ENCODE measurements at places on chromosomes 4 and X.

DNA sequence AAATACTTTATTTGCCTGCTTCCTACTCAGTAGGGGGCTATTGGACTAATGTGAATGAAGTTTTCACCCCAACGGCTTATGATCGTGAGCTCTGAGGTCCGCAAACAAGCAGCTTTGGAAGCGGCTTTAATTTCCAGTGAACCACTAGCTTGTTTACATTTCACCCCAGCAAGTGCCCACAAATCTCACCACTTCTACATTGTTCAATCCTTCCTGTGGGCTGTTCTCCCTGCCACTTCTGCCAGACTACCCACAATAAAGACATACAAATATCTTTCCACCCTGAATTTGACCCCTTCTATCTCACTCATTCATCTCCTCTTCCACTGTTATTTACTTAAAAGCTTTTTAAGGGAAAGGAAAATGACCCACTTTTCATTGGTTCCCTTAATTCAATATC, 98.0 kb downstream of the CDS1 start:
- no peak for DNase-seq

- DNase-seq, result no peak
Measured at GRCh38 chr4:174320494-174321199, 36.9 kb downstream of the CEP44 start.

DNA sequence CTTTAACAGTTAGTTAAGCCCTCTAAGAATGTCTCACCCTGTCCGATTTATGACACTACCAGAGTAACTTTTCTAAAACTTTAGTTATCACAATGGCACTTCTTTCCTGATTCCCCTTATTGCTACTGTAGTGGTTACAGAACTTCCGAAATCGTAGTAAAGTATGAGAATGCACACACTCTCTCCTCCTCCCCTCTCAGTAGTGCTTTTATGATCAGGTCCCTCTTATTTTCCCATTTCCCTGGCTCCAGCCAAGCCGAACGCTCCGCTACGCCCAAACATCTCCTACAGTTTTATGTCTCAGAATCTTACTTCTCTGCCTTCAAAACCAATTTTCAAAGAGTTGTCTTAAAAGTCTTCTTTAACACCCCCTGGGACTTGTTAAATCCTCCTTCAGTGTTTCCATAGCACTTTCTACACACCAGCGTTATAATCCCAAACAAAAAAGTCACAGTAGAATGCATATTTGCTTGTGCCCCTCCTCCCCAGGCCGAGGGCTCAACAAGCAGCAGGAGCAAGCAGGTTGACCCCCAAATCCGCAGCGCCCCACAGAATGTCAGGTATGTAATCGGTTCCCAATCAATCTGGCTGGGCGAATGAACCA, 671 bp downstream of the HPF1 start:
- DNase-seq, result peak; percentile 15

- peak; percentile 15 for DNase-seq
Measured at GRCh38 chr4:178356725-178357124, 914.5 kb upstream of the AGA start.

DNA sequence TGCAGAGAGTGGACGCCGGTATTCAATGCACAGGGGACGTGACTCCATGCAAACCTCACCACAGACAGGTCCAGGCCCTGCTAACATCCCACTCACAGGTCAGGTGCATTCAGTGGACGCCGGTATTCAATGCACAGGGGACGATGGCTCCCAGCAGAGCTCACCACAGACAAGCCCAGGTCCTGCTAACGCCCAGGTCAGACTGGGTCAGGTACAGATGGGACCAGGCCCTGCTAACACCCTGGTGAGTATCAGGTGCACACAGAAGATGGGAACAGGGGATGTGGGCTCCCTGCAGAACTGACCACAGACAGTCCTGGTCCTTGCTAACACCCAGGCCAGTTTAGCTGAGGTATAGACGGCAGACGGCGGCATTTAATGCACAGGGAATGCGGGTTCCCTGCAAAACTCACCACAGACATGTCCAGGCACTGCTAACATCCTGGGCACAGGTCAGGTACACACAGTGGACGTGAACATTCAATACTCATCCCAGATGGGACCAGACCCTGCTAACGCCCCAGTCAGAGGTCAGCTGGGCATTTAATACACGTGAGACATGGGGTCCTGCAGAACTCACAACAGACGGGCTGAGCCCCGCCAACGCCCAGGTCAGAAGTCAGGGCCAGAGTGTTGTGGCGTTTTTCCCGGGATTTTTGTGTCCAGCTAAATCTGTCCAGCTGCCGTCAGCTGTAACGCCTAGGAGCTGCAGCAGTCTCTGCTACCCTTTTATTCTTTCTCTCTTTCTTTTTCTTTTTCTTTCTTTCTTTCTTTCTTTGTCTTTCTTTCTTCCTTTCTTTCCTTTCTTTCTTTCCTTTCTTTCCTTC, 99.2 kb downstream of the SHOX start:
- no peak for DNase-seq

DNA sequence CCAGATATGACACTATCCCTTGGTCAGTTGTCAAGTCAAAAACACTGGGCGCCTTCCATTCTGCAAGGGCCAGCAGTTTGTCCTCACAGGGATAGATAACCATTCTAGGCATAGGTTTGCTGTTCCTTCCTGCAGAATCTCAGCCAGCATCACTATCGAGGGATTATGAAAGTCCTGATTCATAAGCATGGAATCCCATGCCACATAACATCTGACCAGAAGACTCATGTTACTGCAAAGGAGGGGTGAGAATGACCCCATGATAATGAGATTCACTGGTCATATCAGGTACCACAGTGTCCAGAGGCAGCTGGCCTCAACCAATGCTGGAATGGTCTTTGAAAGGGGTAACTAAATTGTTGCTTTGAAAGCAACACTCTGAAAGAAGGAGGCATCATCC, 84.7 kb downstream of the OTC start:
- peak; percentile 22 for DNase-seq
